K562 (cell line): ENCODE measurements at places on chromosomes 5 and 9. TPM values are rescaled to one million over a fixed set of nuclear protein-coding genes. Genes with fewer than 3 reads are reported as not detected.

DNA sequence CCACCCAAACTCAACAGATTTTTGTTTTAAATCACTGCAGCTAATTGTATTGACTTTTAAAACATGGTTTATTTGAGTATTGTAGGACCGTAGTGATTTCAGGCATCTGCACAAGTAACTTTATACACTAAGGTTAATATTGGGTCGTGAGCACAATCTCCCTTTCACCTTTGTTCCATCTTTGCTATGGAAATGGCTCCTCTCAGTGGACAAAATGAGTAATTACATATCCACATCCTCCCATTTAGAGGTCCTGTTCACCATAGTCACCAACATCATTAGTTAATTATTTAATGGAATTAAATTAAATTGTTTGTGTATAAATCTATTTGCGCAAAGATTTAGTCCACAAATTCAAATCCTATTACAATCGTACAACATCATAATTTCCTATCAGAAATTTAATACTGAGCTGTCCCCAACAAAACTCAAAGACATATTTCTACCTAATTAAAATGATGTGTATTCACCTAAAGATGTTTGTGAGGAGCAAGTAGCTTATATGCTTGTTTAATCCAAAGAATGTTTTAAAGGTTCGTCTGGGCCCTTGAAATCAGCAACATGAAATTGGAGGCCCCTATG, 173.0 kb upstream of the DAPK1 start:
- peak; percentile 51 for DNase-seq

PFN3 gene
- not detected in 2 replicates for total RNA-seq

HSPB3 gene
- 4.1 and 4.3 TPM in 2 replicates for total RNA-seq

GRCh38 chr5:133242221-133242835, 190.5 kb downstream of the HSPA4 start:
- DNase-seq = no peak

SLC6A19 gene
- 1.3 and 1.6 TPM in 2 replicates for total RNA-seq

DNA sequence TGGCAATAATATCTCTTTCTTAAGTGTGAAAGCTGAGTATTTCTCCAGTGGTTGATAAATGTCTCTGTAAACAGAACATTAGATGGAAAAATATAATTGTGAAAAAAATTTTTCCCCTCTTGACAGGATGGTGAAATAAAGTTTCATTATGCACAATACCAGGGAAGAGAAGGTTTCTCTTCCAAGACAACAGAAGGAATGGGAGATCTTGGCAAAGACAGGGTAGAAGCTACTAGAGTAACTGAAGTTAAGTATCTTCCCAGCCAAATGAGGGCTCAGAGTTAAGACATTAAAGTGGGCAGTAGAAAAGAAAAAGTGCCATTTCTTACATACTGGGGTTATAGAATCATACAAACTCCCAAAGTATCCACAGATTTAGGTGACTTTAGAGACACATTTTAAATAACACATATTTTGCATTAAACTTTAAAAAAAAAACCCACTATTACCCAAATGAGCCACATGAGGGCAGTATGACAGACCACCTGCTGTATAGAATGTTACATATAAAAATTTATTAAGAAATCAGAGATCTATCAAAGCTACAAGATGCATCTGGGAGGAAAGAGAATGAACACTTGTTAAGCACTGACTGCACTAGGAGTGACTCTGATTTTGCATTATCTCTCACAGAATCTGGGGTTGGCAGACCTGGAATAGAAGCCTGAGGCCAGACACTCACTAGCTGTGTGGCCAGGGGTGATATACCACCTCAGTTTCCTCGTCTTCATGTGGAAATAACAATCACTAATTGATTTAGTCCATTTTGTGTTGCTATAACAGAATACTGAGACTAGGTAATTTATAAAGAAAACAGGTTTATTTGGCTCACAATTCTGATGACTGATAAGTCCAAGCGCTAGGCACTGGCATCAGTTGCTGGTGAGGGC, 98.5 kb downstream of the ARSB start:
- DNase-seq = peak; percentile 17

DNA sequence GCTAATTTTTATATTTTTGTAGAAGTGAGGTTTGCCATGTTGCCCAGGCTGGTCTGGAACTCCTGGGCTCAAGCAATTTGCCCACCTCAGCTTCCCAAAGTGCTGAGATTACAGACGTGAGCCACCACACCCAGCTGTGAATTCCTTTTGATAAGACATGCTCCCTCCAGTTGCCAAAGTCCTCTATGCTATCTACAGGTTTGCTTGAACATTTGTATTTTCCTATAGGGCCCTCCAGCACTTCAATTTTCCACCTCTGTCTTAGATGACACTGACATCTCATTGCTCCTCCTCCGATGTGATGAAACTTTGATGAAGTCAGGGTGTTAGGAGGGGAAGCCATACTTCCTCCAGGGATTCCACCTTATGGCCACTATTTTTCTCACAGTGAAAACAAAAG, 25.2 kb upstream of the CTSV start:
- no peak for DNase-seq
